ENCODE measurements at places on chromosomes 7 and 10.

- DNase-seq: no peak
Observed at GRCh38 chr7:22581099-22581498, 81.1 kb upstream of the STEAP1B start.

GRCh38 chr7:27046854-27047549 is 48.8 kb downstream of the HOXA1 start:
- no peak for DNase-seq

- DNase-seq: no peak
Observed at GRCh38 chr7:31500656-31501055, 13.2 kb upstream of the ITPRID1 start.

DNA sequence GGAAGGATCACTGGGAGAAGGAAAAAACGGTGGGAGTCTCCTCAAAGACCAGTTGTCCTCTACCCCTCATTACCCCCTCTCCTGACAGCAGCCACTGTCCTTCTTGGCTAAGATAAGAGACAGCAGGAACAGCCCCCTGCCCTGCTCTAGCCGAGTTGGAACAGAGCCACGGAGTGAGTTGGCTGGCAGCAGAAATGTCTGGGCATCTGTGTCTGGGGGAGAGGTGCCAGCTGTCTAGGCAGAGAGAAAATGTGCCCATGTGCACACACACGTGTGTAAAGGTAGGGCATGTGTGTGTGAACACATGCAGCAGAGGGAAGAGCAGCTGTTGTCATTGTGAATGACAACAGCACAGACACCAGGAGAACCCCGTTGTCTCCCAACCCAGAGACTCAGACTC is 9.4 kb upstream of the HILPDA start:
- no peak for DNase-seq

DNA sequence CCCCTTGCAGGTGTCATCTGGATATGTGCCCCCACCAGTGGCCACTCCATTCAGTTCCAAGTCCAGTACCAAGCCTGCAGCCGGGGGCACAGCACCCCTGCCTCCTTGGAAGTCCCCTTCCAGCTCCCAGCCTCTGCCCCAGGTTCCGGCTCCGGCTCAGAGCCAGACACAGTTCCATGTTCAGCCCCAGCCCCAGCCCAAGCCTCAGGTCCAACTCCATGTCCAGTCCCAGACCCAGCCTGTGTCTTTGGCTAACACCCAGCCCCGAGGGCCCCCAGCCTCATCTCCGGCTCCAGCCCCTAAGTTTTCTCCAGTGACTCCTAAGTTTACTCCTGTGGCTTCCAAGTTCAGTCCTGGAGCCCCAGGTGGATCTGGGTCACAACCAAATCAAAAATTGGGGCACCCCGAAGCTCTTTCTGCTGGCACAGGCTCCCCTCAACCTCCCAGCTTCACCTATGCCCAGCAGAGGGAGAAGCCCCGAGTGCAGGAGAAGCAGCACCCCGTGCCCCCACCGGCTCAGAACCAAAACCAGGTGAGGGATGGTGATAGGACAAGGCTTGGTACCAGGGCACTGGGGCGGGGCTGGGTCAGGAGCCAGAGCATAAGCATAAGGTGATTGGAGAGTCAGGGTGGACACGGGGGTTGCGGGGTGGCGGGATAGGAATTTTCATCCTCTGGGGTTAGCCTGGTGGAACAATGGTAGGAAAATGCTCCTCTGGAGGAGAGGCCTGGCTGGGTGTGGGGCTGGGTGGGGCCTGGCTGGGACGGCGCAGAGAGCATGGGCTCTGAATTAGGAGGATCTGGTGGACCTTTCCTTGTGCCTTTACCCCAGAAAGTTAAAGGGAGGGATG is 1.9 kb downstream of the ZYX start:
- DNase-seq: no peak

DNA sequence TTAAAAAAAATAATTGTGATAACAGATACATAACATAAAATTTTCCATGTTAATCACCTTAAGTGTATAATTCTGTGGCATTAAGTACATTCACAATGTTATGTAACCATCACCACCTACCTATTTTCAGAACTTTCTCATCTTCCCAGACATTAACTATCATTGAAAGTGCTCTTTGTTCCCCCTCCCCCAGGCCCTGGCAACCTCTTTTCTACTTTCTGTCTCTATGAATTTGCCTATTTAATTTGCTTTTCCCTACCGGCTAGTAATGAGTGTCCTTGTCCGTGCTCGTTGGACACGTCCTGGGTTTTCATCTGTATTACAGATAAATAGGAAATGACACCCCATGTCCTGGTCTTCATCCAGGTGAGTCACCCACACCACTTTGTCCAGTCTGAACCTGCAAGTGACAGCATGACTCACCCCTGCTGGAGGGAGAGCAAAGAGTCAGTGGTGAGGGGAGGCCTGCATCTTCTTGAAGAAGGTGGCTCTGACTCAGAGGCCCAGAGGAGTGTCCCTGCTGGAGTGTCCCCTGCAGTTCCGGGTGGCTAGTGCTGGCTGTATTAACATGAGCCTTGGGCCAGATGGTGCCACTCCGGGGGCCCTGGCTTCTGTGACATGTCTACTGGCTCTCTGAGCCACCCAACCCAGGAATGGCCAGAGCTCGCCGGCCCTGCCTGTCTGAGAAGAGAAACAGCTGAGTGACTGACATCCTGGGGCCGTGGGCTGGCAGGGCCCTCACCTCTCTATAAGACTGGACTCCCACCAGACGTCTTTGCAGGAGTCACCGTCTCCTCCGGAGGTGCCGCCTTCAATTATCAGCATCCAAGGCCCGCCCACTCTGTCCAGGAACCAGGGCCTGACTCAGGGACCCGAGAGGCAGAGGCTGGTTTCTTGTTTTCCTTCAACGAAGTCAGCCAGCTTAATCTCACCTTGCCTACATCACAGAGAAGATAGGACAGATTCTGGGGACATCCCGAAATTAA is 503.2 kb upstream of the MKI67 start:
- DNase-seq: no peak

GRCh38 chr7:102978284-102978683 is 65.5 kb downstream of the LRRC17 start:
- DNase-seq: peak; percentile 56

DNA sequence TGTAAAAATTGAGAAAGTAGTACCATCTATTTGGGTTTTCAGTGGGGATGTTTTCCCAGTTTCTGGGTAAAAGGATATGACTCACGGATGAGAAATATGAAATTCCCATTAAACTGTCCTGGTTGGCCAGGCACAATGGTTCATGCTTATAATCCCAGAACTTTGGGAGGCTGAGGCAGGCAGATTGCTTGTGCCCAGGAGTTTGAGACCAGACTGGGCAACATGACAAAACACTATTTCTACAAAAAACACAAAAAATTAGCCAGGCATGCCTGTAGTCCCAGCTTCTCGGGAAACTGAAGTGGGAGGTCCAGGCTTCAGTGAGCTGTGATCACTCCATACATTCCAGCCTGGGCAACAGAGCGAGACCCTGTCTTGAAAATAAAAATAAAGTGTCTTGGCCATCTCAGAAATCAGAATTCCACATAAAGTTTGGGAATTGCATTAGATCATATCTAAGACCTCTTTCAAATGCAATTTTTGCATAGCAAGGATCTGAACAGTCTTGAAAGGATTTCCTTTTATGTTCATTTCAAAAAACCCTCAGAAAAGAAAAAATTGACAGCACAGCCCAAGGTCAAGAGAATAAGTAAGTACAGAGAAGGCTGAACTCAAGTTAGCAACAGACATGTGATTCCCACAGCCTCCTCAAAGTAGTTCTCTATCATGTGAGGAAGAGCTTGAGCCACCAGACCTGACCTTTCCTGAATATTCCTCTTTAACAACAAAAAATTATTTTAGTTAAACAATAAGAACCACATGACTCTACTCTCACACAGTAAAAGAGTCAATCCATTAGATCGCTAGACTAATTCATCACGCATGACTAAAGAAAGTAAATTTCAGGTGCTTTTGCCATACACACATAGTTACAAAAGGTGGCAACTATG is 141.5 kb upstream of the CAV2 start:
- no peak for DNase-seq

DNA sequence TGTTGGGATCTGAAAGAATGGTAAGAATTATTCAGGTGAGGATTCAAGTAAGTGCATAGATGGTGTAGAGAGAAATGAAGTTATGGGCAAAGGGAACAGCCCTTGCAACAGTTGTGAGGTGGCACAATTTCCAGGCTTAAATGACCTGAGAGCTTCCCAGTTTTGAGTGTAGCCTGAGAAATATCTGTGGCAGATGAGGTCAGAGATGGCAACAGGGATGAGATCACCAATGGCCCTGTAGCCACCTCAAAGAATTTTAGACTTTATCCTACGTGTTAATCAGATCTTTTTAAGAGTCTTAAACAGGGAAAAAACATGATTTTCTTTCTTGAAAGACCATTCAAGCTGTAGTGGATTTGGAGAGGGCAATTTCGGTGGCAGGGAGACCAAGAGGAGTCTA is 1.9 kb upstream of the NRF1 start:
- DNase-seq: peak; percentile 50

GRCh38 chr10:104424719-104425118 is 71.1 kb downstream of the CFAP58 start:
- DNase-seq: no peak

GRCh38 chr7:84538268-84538667 is 343.7 kb upstream of the SEMA3A start:
- no peak for DNase-seq

DNA sequence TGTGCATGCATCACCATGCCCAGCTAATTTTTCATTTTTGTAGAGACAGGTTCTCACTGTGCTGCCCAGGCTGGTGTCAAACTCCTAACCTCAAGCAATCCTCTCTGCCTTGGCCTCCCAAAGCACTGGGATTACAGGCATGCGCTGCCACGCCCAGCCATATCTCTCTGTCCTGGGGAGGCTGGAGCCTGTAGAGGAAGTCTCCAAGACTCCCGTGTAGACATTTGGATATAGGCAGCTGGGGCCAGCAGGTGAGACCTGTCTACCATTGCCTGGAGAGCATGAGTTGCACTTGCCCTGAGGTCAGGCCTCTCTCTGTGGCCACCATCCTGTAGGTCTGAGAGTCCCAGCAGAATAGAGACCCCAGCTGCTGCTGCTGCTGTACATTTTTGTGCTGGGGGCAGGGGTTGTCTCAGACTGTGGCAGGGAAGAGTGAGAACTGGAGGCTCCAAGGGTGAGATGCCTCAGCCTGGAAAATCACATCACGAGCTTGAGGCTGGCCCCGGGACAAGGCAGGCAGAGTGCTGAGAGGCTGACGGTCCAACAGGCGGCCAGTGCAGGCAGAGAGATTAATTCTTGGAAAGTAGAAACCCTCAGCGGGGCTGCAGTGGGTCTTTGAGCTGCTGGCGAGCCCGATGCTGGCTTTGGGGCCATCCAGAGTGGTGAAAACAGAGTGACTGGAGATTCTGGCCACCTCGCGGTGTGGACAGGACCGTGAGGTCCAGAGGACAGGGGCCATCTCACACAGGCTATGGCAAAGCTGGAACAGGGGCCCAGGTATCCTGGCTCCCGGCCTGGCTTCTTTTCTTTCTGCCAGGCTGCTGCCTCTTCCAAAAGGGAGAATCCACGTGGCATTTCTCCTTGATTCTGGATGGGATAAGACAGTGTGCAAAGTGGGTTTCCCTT is 60.9 kb downstream of the TMEM270 start:
- DNase-seq: no peak

DNA sequence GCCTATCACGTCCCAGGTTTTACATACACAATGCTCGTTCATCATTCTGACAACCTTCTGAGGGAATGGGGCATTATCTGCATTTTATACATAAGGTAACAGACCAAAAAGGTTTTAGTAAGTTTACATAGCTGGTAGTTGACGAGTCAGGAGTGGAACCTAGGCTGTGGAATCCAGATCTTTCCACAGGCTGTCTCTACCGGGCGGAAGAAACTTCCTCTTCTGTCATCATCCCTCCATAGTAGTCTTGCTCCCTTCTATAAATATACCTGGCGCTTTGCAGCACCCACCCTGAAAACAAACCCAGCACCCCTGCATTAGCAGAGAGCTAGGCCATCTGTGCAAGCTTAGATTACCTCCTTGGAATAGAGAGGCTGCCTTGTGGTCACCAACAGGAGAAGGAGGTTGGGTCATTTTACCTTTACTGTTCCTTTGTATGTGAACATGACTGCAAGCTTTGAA is 1.3 kb downstream of the TSPAN13 start:
- DNase-seq: peak; percentile 61

DNA sequence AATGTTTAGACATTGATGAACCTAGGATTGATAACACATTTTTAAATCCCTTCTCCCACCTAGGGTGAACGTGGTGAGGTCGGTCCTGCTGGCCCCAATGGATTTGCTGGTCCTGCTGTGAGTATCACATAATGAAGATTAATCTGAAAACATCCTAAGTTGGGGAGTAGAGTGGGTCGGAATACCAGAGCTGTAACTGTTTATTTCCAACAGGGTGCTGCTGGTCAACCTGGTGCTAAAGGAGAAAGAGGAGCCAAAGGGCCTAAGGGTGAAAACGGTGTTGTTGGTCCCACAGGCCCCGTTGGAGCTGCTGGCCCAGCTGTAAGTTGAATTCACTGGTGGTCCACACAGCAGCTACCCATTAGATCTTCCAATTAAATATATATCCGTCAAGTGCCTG is 25.6 kb downstream of the COL1A2 start:
- DNase-seq: no peak

DNA sequence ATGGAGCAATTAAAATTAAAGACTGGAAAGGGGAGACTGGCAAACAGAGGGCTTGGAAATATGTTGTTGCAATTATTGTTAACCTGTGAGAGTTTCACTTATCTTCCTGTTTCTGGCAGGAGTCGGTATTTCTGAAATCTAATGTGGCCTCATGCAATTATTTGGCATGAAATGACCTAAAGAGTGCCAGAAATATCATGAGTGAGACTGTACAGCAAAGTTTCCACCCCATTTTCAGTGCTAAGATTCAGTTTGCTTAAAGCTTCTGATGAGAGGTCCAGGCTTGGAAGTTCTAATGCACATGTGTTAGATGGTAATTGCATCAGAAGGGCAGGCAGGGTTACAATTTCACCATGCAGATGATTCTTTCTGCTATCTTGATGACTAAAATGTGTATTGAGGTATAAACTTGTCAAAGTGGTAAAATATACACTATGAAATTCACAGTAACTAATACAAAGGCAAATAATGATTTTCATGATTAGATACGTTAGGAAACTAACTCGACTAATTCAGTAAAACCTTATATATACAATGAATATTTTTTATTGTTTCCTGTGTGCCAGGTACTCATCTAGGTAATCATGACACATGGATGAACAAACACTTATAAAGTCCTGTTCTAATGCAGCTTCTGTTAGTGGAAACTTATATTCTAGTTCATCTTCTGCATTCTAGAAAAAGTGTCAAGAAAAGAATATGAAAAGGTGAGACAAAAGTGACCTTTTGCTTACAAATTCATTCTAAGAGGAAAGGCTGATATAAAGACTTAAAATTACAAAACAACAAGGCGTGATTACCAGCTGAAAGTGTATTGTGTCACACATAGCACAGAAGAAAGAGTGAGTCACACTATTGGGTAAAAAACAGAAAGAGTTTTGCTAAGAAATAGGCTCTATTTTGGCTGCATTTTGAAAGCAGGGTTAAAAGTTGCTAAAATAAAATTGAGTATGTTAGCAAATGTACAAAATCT is 533.4 kb upstream of the SEMA3D start:
- no peak for DNase-seq

GRCh38 chr10:54666192-54666591 is 134.8 kb downstream of the PCDH15 start:
- DNase-seq: no peak

GRCh38 chr7:92665926-92666325 is 75.7 kb upstream of the FAM133B start:
- DNase-seq: no peak

GRCh38 chr7:47479821-47480575 is 101.9 kb downstream of the TNS3 start:
- DNase-seq: no peak

GRCh38 chr10:119768455-119769094 is 42.7 kb downstream of the INPP5F start:
- no peak for DNase-seq

Measured in erythroblast (primary cell).